ENCODE measurements at places on chromosomes 3 and 15.

- no peak for DNase-seq
Measured at GRCh38 chr15:94001255-94001801, 230.0 kb upstream of the MCTP2 start.

DNA sequence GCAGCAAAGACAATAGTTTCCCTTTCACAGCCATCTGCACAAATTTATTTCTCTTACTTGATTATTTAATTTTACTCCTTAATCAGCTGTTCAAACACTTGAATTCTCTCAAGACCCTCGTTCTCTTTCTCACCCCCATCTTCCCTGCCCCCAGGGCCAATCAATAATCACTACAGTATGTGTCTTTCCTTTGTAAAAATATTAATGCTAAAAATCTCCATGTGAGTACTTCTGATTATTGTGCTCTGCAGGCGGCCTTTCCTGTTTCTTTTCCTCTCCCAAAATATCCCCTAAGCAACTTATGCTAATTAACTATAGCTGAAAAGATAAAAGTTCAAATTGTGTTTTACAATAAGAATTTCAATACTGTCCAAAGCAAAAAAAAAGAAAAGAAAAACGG is 617.0 kb upstream of the CBLB start:
- no peak for DNase-seq

- no peak for DNase-seq
Measured at GRCh38 chr3:108804437-108804836, 18.1 kb upstream of the TRAT1 start.

- no peak for DNase-seq
Measured at GRCh38 chr15:101267320-101268104, 9.8 kb downstream of the SELENOS start.

DNA sequence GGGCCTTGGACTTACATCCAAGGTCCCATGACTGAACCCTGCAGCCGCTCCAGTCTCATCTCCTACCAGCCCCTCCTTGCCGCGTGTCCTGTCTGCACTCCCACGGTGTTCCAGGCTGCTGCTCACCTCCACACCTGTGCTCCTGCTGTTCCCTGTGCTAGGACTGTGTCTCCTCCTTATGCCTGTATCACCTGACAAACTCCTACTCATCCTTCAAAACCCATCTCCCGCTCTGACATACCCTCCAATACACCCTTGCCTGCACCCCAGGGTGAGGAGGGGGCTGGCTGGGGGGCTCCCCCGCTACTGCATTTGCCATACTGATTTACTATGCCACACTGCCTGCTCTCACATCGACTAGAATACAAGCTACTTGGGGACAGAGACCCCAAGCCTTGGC is 53.6 kb downstream of the CYP11A1 start:
- DNase-seq = no peak

- no peak for DNase-seq
Measured at GRCh38 chr3:130783629-130784028, 37.0 kb upstream of the PIK3R4 start.

DNA sequence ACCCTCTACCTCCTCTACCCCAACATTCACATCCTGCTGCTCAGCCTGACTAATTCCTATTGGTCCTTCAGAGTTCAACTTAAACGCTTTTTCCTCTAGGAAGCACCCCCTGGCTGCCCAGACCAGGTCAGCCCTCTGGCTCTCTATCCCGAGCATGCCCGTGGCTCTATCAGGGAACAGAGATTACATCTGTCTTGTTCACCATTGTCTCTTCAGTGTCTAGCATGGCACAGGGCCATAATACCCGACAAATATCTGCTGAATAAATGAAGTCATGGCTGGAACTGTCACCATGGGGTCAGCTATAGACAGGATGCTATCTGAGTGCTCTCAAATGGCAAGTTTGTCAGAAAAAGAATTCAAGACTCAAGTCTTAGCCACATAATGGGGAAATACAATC is 296.9 kb upstream of the CHRNA7 start:
- no peak for DNase-seq

DNA sequence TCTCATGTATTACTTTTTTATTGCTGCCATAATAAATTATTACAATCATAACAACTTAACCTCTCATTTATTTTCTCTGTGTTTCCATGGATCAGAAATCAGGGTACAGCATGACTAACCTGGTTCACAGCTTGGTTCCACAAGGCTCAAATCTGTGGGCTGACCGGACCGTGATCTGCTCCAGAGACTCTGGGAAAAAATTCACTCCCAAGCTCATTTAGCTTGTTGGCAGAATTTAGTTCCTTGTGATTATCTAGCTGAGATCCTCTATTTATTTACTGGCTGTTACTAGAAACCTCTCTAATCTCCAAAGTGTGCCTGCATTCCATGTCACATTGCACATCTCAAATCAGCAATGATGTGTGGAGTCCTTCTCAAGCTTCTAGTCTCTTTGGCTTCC is 386.6 kb downstream of the DIPK2A start:
- no peak for DNase-seq

DNA sequence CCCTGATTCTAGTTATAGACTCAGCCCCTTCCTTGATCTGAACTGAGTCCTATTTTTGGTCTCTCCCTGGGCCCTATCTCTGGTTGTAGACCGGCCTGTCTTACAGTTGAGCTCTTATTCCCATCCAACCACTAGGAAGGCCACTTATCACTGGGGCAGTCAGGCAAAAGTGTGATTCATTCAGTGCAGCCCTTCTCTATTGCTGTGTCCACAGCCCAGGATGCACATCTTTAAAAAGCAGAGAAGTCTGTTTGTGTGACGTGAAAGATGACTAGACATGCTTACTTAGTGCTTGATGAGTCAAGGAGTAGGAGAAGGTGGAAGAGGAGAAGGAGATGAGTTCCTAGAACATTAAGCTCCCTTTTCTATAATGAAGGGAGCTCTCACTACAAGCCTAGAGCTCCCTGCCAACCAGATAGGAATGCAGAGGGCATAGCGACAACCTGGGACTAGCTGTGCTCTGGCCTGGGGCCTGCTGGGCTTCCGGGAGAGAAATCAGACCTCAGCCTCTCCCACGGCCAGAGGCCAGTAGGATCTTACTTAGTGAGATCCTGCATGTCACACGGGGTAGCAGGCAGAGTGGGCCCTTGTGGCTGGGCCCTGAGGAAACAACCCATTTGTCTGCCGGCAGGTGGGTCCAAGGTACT is 25.7 kb downstream of the INSYN1 start:
- no peak for DNase-seq

DNA sequence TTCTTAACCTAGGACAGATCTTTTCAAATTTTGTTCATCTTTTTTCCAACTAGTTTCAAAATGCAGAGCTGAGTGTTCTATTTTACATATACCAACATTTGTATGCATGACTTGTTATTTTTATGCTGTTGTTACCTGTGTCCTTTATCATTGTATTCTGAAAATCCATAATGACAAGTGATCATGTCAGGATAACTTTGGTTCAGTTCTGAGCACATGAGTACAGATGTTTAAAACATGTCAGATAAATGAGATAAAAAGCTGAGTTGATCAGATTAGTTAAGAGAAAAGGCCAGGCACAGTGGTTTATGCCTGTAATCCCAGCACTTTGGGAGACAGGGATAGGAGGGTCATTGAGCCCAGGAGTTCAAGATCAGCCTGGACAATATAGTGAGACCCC is 204.9 kb downstream of the SSR3 start:
- no peak for DNase-seq

DNA sequence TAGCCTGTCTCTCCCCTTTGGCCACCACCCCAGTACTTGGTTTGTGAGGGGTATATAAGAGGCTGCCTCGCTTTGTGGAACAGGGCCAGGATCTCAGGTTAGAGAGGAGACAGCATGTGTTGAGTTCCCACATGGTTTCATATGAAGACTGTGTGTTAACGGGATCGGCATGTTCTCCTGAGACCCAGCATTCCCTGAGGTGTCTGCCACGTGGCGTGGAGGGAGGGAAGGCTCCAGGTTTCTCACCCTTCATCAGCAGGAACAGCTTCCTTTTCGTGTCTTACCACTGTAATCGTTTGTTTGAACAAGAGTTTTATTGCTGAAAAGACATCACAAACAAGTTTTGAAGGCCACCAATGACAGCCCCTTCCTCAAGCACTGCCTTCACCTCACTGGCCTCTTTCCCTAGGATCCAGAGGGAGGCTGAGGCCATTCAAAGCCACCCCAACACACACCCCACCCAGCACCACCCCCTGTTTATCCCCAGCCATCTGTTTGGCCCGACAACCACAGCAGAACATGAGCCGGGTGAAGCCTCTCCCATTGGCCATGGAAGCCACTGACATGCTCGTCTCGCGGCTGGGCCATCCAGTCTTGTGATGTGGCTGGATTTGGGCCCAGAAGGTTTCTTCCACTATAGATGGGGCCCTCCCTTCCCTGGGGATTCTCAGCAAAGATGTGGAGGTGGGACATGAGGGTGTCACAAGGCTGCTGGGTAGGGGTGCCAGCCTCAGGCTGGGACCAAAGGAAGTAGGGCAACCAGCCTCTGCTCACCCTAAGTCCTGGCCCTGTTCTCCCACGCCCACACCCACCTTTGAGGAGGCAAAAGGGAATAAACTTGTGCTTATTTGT is 10.0 kb downstream of the BHLHE40 start:
- peak; percentile 94 for DNase-seq

GRCh38 chr15:68921926-68922325 is 8.4 kb upstream of the SPESP1 start:
- DNase-seq = no peak

GRCh38 chr3:72576563-72576962 is 271.7 kb downstream of the SHQ1 start:
- peak; percentile 31 for DNase-seq

DNA sequence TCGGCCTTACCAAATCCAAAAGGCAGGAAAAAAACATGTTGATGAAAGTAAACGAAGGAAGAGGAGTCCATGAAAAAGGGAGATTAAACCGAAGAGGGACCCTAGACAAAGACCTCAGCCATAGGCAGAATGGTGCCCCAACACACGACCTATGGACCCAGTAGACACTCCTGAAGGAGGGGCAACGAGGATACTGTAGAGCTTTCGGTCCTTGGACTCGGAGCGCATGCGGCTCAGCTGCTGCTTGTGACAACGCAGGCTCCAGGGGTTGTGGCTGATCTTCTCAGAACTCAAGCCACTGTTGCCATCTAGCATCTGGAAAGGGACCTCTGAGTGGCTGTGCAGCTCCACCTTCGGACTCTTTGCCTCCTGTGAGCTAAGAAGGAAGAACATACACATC is 8.8 kb upstream of the GMPPB start:
- no peak for DNase-seq

GRCh38 chr3:32148351-32148750 is 41.9 kb downstream of the GPD1L start:
- no peak for DNase-seq

DNA sequence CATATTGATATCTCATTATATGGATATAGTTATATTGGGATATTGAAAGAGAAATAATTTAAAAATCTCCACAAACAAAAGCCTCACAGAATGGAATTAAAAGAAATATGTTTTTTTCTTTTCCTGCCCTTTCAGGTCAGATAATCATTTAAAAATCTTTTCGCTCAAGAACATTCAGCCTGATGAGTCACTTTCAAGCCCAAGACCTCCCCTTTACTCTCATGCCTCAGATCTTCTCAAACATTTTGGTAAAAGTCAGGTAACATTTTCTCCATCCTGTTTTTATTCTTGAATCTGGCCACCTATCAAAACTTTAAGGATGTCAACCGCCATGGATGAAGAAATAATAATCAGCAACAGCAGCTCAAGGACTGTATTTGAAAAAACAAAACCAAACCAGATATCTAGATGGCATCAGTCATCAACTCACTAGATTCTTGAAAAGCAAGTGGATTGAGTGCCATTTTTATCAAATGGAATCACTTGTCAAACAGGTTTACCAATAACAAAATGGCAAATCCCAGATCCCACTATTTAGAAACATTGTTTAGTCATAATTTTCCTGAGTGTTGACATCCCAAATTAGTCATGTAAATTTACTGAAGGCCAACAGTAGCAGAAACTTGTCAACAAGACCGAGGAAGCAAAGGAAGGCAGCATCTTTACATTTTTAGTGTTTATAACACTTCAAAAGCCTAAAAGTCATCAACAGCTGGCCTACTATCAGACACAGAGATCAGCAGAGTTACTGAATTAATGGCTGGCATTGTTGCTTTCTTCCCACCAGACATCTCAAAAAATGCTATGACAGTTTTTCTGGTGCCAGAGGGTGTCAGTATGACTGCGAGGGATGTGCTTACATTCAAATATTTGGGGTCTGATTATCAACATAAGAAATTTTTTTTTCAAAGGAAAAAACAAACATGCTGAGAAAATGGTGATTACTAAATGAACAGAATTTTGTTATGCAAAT is 444.7 kb downstream of the MAGI1 start:
- DNase-seq = no peak

DNA sequence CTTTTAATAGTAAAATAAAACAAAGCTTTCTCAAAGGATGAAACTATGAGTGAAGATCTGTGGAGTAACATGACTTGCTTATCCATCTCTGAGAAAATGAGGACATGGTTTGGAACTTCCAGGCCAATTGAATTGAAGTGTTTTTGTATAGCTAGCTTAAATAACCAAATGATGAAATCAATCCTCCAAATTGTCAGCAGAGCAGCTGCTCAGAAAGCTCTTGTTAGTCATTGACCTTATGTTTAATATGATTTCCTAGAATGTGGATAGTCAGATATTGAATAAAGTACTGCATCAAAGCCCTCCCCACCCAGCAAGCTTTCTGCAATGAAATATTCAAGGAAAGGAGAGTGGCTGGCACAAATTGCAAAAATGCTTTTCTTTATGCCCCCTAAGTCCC is 437.2 kb downstream of the MFSD1 start:
- no peak for DNase-seq

DNA sequence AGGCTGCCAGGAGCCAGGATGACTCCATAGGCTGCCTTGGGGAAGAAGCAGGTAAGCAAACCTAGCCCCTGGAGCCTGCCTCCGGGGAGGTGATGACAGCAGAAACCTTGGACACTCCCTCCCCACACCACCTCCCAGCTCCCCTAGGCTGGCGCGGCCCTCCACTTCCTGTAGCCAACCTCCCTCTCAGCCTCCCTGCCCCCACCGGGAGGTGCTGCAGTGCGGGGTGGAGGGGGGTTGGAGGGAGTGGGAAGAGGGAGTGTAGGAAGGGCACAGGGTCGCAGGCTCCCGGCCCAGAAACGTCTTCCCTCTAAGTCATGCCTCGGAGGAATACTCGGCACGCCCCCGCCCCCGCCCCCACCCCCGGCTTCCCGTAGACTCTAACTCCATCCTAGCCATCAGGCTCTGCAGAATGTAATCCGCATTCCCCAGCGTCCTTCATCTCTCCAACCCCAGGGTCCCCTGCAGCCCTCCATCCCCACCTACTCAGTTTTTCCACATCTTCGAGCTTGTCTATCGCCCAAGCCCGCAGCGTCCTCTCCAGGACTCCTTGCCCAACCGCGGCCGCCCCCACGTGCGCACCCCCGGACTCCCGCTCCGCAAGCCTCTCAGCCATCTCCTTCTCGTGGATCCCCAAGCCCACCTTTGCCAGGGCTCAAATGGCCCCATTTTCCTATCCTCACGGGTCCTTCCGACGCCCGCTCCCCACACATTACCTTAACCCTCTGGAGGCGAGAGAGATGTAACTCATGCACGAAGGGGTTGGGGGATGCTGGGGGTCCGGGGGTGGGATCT is 528 bp downstream of the LPCAT4 start:
- peak; percentile 82 for DNase-seq

Measured in hematopoietic multipotent progenitor cell treated with erythropoietin and hydrocortisone succinate and interleukin-3 and kit ligand, for 6 days (in vitro differentiated cells).